ENCODE measurements at places on chromosomes 3 and 15.

DNA sequence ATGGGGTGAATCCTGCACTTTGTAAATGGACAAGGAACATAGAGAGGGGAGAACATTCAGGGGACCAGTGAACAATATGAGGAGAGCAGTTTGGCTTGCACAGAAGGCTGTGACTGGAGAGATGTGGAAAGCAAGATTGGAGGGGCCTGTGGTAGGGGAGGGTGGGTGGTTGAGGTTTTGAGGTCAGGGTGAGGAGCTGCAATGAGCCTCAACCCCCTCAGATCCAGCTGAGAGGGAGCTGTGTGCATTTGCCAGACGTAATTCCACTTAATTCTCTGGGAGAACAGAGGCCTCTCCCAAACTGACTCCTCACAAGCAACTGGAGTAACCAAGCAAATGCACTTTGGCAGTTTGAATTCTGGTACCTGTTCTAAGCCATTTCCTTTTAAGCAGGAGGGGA, 253.1 kb upstream of the TRIM42 start:
- no peak for DNase-seq

- no peak for DNase-seq
These were observed 10.1 kb downstream of the MELTF start for GRCh38 chr3:197019535-197019934.

GRCh38 chr3:122770521-122771202, 23.0 kb downstream of the HSPBAP1 start:
- no peak for DNase-seq

- DNase-seq = no peak
These were observed 146.6 kb downstream of the TBL1XR1 start for GRCh38 chr3:177050501-177051237.

- DNase-seq = no peak
These were observed 74.7 kb downstream of the SNRK start for GRCh38 chr3:43361077-43361476.

DNA sequence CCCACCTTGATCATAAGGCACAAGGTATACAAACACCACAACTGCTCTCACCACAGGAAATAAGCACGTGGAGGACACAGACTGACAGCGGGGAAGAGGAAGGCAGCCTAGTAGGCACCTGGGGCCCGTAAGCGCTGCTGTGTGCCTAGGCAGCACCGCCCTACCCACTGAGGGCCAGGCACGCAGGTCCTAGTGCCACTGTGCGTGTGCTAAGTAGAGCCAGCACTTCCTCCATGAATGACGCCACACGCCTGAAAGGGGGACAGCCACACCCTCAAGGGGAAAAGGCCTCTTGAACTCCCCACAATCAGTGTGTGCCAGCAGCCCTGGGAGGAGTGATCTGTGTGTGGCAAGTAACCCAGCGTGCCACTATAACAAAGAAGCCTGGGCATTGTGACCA, 73.0 kb downstream of the ATP1B3 start:
- DNase-seq = no peak

- no peak for DNase-seq
These were observed 148.8 kb upstream of the TRIM42 start for GRCh38 chr3:140529096-140529495.

DNA sequence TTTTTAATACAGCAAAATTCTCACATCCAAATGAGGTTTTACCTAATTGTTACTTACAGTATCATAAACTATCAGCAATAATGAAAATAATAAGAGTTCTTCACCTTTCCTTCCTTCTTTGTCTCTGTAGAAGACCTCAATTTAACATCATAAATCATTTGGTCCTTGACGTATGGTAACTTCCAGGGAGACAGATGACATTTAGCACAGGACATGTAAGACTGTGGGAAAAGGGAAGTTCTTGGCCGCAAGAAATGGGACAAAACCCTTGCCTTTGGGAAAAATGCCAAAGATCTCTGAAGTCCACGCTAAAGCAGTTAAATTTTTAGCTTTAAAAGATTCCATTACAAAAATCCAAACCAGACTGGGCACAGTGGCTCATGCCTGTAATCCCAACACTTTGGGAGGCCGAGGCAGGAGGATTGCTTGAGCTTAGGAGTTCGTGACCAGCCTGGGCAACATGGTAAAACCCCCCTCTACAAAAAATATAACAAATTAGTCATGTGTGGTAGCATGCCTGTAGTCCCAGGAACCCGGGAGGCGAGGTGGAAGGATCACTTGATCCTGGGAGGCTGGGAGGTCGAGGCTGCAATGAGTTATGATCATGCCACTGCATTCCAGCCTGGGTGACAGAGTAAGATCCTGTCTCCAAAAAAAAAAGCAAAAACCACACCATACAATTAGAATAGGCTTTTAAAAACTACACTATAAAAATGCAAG, 8.8 kb downstream of the PTPN9 start:
- no peak for DNase-seq

DNA sequence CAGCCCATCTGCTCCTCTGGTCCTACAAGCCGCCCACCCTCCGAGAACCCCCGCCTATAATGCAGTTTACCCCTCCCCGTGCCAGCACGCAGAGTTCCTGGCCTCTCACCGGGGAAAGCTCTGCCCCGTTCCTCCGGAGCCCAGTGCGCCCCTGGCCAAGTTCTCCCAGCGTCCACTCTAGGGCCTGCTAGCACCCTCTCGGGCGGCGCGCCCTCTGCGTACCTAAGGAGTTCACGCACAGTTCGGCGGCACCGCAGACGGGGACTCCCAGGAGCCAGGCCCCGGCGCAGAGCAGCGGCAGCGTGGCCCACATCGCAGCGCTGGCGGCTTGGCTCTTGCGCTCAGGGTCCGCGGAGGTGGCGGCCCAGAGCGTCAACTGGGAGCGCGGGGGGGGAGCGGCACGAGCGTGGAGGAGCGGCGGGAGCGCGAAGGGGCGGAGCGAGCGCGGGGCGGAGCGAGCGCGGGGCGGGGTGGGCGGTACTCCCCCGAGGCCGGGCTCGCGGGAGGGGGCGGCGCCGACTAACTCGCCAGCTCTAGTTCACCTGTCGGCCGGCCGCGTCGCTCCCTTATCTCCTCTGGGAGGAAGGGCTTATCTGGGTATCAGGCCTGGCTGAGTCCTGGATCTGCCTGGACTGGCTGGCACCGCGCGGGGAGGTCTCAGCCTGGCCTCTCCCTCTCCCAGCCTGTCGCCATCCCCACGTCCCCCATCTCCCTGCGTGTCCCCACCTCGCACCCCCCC, at the start of gene CTSH:
CTSH (minus strand) TSS at position 378 of the 739 bp plus-strand sequence; CDS start at position 313, 65 bp downstream.
- DNase-seq = no peak

- no peak for DNase-seq
These were observed 457.8 kb downstream of the IL5RA start for GRCh38 chr3:2652386-2652785.

- no peak for DNase-seq
These were observed 165.6 kb downstream of the NSMCE3 start for GRCh38 chr15:29103824-29104565.

DNA sequence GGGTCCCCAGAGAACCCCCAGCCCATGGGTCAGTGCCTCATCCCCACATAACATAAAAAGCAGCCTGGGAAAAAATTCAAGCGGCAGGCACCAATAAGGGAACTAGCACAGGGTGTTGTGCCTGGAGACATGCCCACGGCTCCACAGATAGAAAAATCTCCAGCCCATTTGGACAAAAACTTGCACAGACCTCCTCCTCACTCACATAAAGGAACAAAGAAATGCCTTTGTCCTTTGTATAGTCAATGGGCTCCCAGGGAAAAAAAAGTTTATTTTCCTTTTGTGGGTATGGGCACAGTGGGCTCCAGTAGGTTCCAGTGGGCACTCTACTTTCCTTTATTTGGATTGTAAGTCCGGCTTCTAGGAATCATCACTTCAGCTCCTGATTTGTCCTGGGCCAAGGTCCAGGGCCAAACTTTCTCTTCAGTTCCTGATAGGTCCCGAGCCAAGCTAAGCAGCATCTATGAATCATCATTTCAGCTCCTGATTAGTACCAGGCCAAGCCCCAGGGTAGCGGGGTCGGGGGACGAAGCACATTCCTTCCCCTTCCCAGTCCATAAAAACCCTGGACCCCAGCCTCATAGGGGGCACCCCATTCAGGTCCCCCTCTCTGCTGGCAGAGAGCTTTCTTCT, 1.6 kb upstream of the DNAH12 start:
- DNase-seq = no peak

DNA sequence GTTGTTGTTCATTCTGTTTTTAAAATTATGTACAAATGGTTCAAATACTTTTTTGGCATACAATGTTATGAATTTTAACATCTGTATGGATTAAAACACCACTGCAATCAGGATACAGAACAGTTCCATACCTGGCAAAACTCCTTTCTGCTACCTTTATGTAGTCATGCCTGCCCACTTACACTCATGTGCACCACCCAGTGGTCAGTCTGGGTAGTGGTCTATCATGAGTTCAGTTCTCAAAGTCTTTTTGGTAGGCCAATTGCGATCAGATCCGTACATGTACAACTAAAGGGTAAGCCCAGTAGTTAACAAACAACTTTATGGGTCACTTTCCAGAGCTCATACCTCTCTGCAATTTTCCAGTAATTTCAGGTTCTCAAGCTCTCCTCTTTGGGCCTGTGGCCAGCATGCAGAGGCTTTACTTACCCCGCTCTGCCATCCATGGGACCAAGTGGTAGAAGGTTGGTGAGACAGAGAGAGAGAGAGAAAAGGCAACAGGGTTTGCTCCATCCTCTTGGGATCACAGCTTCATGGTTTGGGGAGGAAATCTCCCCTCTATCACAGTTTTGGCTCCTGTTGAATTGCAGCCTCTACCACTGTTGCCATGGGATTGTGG, 63.9 kb upstream of the FAM98B start:
- DNase-seq = peak; percentile 37

GRCh38 chr3:141039589-141039988, 11.6 kb upstream of the SPSB4 start:
- no peak for DNase-seq

- DNase-seq = no peak
These were observed 18.2 kb downstream of the ZNF592 start for GRCh38 chr15:84766461-84767035.

DNA sequence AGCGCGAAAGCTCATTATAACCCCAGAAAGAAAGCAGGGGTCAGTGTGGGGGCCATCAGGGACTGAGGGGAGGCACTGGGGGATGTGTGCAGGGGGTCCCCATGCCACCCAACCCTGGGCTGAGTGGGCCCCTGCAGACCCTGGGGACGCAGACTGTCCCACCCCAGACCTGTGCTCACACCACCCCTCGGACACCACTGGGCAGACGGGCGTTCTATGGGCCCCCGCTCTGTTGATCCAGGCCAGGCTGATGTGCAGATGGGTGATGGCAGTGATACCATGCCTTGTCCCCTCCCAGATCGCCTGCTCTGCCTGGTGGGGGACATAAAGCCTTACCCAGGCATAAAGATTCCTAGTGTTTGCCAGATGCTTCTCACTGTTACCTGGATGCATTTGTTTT, 259.7 kb upstream of the TLE3 start:
- DNase-seq = no peak

- no peak for DNase-seq
These were observed 25.7 kb downstream of the ATOSA start for GRCh38 chr15:52653431-52653964.

GRCh38 chr3:129341331-129342141, 62.9 kb downstream of the HMCES start:
- no peak for DNase-seq

GRCh38 chr15:41982133-41982930, 10.0 kb upstream of the EHD4 start:
- no peak for DNase-seq

GRCh38 chr3:149382101-149382467, 4.6 kb upstream of the TM4SF1 start:
- DNase-seq = no peak

- DNase-seq = no peak
These were observed 470.4 kb downstream of the ROBO1 start for GRCh38 chr3:79297245-79297960.

DNA sequence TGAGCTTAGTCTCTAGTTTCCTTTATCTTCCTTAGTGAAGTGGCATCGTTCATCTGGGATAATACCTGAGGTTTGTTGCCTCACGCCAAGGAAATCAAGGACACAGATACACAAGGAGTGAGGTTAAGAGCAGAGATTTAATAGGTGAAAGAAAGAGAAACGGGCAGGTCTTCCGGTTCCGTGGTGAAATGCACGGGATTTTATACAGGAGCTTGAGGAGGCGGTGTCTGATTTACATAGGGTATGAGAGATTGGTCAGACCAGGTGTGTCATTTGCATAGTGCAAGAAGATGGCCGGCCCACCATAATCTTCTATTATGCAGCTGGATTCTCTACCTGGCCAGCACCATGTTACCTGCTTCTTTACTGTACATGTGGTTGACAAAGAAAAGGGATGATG, 17.2 kb downstream of the ARRDC4 start:
- no peak for DNase-seq

- DNase-seq = no peak
These were observed 3.6 kb downstream of the KAT2B start for GRCh38 chr3:20043825-20044224.

DNA sequence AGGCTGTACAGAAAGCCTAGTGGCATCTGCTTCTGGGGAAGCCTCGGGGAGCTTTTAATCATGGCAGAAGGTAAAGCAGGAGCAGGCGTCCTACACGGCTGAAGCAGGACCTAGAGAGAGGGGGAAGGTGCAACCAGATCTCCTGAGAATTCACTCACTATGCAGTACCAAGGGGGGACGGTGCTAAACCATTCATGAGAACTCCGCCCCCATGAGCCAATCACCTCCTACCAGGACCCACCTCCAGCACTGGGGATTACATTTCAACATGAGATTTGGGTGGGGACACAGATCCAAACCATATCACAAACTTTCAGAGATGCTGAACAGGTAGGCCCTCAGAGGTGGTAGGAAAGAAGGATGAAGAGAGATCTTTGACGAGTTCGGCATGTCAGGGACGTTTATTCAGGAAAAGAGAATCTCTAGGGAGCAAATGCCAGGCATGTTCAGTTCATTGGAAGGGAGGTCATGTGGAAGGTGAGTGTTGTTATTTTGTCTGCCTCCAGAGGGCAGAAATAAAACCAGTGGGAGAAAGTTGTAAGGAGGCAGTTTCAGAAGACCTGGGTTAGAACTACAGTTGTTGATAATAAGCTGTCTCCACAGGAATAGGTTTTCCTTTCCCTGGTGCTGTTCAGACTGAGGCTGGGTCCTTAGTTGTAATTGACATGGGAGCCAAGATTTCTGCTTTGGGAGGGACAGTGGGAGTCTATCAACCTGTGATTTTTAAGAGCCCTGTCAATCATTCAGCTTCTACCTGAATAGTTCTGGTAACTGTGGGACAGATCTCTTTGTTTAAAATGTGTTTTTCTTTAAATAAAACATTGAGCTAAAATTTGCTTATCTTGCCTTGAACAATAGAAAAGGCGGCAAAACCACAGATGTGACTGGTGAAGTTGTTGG, 4.3 kb upstream of the FNDC3B start:
- no peak for DNase-seq

GRCh38 chr15:51349156-51349844, 7.8 kb downstream of the GLDN start:
- no peak for DNase-seq

DNA sequence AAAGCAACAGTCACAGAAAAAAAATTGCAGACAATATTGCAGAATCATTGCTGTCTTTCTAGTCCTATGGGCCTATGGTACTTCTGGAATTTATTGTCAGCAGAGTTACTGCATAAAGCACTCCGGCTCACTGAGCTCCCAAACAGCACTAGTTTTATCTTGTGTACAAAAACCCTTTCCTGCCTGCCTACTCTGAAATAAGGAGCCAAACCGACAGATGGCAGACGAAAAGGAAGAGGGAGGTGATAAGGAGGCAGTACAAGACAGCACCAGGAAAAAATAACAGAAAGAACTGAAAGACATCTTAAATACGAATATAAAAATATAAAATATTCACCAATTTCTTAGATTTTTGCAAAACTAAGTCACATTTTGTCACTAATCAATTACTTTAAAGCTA, 15.6 kb downstream of the HERC1 start:
- no peak for DNase-seq
